Hypothalamus (tissue), 51 donors: ENCODE measurements at places on chromosomes 4 and X.

DNA sequence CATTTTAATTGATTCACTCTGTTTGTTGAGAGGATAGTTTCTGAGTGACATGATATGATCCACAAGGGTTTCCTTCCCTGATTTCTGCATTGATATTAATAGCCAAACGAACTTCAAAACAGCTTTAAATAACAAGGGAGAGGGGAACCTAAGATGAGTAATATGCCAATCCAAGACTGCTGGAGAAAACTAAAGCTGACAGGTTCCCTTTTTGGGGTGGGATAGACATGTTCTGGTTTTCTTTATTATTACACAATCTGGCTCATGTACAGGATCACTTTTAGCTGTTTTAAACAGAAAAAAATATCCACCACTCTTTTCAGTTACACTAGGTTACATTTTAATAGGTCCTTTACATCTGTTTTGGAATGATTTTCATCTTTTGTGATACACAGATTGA is 182.2 kb downstream of the AR start:
- no peak for DNase-seq

DNA sequence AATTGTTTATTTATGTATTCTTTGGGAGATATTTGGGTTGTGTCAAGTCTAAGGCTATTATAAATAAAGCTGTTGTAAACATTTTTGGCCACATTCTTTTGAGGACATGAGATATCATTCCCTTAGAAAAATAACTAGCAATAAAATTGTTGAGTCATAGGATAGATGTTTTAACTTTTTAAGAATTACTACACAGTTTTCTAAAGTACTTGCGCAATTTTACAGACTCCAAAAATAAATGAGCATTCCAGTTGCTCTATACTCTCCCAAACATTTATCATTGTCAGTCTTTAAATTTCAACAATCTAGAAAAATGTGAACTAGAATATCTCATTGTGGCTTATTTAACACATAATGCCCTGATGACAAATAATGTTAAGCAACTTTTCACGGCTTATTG is 189.1 kb upstream of the ADGRL3 start:
- DNase-seq, result no peak

- DNase-seq, result no peak
These were observed 19.9 kb downstream of the RPS6KA6 start for GRCh38 chrX:84168095-84168494.

DNA sequence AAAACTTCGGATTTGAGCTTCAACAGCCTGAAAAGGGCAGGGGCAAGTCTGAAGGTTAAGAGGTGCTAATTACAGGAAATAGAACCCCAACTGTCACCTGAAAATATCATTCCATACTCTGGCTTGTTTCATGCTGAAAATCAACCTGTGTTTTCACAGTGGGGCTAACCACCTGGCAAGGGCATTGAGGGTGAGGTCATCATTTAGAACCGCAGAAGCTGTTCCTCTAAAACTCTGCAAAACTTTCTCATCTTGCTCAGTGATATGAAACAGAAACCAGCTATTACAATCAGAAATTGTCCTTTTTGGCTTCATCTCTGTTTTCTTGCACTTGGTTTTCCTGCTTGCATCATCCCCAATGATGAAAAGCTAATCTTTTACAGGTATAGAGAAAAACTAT is 247.6 kb downstream of the DCLK2 start:
- DNase-seq, result no peak

DNA sequence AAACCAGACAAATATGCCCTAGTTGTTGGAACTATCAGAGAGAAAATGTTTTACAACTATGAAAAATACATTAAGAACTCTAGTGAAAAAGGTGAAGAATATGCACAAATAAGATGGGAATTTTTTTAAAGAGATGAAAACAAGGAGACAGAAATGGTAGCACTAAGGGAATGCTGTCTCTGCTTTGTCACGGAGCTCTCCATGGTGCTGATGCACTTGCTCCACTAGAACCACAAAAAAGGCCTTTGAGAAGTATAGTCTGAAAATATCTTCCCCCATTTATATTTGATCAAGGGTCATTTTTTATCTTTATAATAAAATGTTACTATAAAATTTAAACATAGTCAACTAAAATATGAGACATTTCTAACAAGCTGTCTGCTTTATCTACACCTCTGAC is 1655.5 kb upstream of the AGA start:
- DNase-seq, result no peak

DNA sequence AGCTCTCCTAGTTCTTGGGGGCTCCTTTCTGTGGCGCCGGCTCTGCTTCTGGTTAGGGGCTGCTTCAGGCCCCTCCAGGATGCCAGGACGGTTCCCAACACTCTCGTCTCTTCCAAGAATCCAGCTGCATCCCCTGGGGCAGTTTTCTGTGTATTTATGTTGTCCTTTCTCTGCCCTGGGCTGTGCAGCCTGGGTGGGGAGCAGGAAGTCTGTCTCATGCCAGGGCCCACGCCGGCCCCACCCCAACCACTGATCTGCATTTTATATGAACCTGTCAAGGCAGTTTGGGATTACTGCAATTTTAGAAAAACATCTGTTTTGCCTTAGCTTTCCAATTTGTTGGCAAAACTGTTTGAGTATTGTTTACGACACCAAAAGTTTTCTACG is 14.6 kb downstream of the CTBP1 start:
- no peak for DNase-seq

DNA sequence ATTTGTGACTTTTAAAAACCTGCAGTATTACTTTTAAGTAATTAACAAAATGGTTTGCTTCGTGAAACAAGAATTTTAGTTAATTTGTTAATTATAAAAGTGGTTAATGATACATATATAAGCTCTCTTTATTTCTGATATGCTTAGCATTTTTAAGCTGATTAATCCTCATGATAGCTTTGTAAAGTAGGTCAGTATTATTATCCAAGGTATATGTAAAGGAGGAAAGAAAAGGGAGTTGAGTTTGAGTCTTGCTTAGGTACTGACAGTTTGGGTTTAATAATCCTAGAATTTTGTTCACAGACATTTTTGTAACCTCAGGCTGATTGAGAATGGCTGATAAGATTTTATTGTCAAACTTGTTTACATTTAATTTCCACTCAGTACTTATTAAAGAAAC is 21.8 kb downstream of the HERC3 start:
- DNase-seq, result no peak

GRCh38 chr4:156870131-156870530 is 101.5 kb downstream of the PDGFC start:
- DNase-seq, result no peak

DNA sequence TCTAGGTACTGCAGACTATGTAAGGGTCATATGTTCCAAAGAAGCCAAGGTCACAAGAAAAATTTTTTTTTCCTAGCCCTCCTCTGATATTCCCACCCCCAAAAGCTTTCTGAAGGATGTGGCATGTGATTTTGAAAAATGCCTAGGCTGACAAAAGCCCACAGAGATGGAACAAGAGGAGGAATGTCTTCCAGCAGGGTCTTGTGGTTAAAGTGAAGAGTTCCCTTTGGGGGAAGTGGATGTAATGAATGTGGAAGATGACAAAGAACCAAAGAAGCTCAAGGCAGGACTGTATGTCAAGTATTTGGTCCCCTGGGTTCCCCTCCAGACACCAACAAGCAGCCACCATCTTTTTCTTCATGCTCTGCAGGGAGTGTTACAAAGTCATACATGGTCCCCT is 268.8 kb downstream of the BCOR start:
- no peak for DNase-seq

DNA sequence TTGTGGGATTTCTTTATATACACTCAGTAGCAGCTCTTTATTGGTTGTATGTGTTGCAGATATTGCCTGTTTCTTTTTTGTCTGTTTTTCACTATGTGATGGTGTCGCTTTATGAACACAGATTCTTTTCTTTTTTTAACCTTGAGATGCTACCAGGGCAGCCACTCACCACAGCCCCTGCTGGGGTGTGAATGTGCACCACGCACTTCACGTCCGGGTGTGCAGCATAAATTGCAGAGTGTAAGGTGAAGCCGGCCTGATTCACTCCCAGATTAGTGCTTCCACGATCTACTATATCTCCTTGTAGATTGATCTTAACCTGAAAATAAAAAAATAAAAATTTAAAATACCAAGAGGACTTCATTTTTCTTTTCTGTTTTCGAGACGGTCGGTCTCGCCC is 71.4 kb downstream of the FAM193A start:
- DNase-seq, result no peak

- DNase-seq, result no peak
These were observed 98.3 kb downstream of the DCLK2 start for GRCh38 chr4:150176547-150176946.

DNA sequence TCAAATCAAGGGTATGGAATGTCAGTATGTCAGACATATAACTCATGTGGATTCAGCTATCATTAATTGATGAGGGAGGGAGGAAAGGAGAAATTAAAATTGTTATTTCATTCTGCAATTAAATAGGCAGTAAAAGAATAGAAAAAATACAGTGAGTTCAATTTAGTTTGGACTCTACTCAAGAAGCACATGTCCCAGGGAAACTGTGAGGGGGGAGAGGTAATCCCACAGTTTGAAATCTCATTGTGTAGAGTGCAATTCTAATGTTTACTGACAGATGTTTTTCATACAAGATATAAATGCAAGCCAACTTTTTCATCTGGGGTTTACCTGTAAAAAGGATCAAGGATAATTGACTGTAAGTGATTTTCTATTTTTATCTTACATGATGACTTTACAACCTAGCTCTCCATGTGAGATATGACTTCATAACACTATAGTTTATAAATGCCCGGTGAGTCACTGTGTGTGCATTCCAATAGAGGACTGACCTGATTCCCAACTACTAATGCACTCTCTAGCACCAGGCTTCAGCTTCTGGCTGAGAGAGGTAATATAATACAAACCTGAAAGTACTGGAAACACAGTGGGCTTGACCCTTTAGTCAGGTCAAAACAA is 35.2 kb upstream of the SCD5 start:
- DNase-seq, result no peak

DNA sequence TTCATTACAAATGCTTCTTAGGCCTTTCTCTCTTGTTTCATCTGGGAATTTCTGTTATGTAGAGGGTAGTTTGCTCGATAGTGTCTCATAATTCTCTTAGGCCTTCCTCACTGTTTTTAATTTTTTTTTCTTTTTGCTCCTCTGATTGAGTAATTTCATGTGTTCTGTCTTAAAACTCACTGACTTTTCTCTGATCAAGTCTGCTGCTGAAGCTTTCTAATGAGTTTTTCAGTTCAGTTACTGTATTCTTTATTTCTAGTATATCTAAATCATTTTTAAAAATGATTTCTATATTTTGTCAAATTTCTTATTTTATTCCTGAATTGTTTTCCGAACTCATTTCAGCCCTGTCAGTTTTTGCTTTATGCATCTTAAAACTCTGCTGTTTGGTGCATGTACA is 228.0 kb downstream of the MID1IP1 start:
- DNase-seq, result no peak

- no peak for DNase-seq
These were observed 756.3 kb downstream of the CCSER1 start for GRCh38 chr4:90883519-90883918.

GRCh38 chr4:103156106-103156505 is 42.0 kb downstream of the CENPE start:
- no peak for DNase-seq

- no peak for DNase-seq
These were observed 426.8 kb upstream of the CNKSR2 start for GRCh38 chrX:20947411-20947912.

GRCh38 chr4:38106311-38106710 is 146.1 kb downstream of the PTTG2 start:
- no peak for DNase-seq

DNA sequence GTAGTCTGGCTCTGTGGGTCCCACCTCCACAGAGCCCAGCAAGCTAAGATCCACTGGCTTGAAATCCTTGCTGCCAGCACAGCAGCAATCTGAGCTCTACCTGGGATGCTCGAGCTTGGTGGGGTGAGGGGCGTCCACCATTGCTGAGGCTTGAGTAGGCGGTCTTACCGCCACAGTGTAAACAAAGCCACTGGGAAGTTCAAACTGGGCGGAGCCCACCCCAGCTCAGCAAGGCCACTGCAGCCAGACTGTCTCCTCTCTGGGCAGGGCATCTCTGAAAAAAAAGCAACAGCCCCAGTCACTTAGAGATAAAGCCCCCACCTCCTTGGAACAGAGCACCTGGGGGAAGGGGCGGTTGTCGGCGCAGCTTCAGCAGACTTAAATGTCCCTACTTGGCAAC is 243.2 kb upstream of the POF1B start:
- DNase-seq, result no peak

- no peak for DNase-seq
These were observed 36.4 kb upstream of the ANKRD50 start for GRCh38 chr4:124748965-124749364.

- DNase-seq, result no peak
These were observed 466 bp downstream of the DLG3 start for GRCh38 chrX:70444946-70445656.

DNA sequence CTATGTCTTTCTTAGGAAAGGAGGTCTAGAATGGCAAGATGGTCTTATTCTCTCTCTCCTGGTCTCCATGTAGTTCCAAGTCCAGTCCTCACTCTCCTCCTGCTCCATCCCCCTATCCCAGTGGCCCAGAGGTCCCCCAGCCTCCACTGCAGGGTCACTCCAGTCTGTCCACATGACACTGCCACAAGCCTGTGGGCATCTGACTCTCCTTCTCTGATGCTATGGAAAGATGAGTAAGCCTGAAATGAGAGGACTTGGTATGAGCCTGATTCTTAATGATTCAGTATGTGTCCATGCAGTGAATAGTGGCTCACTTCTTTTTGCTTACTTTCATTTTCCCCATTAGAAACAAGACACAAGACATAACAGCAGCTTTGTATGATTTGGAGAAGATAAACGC is 516.8 kb upstream of the ADGRL3 start:
- DNase-seq, result no peak
